Amniotic stem cell (primary cell): ENCODE measurements at places on chromosomes 6 and 20.

- DNase-seq, result no peak
Measured at GRCh38 chr20:43386878-43387277, 70.8 kb upstream of the SRSF6 start.

DNA sequence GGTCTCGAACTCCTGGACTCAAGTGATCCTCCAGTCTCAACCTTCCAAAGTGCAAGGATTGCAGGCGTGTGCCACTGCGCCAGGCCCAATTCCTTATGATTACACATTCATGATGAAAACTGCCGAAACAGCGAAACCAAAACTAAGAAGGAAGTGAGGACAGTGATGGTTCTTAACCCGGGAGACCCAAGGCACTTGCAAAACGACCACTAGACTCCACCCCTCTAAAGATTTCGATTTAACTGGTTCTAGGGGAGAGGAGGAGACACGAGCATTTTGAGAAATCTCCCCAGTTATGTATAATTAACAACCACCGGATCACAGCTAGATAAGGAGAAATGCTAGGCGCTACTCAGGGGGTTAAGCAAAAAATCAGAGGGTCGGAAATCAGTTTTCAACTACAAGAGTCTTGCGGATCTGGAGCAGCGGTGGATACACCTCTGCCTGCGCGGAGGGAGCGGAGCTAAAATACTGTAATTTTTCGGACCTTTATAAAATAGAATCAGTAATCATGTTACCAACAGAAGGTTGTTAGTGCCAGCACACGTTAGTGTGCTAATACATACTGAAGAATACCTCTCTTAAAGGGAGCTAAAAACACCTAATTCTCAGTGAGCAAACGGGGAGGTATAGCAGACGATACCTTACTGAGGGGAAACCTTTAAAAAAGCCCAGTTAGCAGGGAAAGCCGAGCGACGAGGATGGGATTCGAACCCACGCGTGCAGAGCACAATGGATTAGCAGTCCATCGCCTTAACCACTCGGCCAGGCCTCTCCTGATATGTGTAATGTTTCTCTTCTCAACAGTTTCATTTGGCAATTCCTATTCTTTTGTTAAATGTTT, 60.0 kb upstream of the BTN3A2 start:
- peak; percentile 71 for DNase-seq

GRCh38 chr6:7640607-7641577, 50.9 kb downstream of the SNRNP48 start:
- no peak for DNase-seq

DNA sequence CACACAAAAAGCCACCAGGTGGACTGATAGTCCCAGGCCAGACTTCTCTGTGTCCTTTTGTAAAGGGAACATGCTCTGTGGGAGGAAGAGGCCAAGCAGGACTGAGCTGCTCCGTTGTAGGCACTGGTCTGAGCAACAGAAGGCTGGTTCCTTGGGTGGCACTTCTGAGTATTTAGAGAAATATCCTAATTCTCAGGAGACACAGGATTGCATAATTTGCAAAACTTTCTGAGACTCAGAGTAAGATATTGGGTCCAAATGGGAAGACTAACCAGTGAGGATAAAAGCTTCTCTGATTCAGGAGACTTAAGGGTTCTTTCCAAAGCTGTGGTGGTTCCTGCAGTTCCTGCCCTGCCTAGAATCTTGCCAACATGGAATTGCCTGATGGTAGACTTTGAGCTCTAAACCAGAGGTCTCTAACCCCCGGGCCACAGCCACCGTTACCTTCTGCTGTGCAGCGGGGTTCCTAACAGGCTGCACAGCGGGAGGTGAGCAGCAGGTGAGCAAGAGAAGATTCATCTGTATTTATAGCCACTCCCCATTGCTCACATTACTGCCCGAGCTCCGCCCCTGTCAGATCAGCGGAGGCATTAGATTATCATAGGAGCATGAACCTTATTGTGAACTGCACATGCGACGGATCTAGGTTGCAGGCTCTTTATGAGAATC, 107.0 kb downstream of the OLIG3 start:
- DNase-seq, result no peak

DNA sequence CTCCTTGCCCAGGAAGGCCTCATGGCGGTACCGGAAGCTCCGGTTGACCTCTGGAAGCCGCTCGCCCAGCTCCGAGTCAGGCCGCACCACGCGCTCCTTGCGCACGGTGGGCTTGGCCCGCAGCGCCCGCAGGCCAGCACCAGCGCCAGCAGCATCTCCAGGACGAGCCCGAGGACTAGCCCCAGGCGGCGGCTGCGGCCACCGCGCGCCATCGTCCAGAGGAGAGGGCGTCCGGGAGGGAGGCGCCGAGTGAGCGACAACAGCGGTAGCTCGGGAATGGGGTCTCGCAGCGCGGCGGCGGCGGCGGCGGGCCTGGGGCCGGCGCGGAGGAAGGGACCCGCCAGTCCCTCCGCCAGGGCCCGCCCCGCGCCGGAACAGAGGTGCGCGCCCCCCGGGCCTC, 27.6 kb upstream of the CGA start:
- no peak for DNase-seq

DNA sequence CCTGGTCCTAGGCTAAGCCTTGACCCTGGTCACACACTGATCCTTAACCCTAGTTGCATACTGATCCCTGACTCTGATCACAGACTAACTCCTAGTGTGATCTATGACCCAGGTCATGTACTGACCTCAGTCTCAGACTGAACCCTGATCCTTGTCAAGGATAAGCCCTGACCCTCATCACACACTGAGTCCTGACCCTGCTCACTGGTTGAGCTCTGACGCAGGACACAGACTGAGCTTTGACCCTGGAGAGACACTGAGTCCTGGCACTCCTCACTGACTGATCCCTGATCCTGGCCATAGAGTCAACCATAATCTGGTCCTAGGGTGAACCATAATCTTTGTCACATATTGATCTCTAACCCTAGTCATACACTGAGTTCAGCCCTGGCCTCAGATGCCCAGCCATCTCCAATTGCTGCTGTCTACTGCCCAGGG, 37.9 kb downstream of the KCNB1 start:
- no peak for DNase-seq

DNA sequence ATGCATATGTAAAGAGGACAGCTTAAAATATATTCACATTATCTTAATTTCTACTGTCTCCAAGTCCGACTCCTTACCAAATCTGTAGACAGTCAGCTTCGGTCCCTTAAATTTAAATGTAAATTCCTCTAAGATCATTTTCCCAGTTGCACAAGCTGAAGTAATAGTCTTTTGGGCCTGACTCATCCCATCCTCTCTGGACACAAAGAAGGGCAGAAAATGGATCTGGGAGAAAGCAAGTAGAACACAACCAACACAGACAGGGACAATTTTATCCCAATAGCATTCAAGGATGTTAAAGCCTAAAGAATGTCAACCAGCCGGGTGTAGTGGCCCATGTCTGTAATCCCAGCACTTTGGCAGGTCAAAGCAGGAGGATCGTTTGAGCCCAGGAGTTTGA, 228.3 kb downstream of the ARHGAP18 start:
- DNase-seq, result no peak

DNA sequence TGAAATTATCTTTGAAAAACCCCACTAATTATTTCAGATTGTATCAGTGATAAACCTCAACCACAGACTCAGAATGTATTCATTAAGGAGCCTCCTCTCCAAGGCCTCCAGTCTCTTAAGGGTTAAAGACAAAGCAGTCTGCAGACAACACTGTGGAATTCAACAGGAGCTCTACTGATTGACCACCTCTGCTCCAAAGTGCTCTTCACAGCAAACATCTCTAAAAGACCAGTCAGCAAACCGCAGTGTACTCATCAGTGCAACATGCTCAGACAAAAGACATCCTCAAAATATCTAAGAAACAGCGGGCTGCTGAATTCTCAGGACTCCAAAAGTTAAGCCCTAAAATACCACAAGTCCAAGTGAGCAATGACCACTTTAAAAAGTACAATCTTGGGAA, 42.0 kb downstream of the UQCC1 start:
- DNase-seq, result no peak

- no peak for DNase-seq
Measured at GRCh38 chr6:157223511-157223910, 99.8 kb downstream of the TMEM242 start.

DNA sequence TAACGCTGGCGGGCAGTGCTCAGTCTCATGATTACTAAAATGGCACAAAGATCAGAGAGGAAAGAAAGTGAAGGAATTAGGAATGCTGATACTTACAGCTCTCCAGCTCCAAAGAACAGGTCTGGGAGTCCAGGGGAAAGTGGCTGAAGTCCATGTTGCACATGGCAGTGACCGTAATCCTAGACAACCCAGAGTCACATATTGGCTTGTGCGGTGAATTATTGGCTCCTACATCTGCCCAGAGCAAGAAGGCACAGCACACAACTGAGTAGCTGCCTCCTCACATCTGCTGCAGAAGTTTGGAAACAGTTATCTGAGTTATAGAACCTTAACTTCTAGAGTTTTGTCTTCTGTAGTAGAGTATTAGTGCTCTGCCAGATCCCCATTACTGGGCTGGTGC, 47.2 kb downstream of the GABRR2 start:
- no peak for DNase-seq

GRCh38 chr6:163815796-163816195, 401.3 kb downstream of the QKI start:
- no peak for DNase-seq

- DNase-seq, result peak; percentile 21
Measured at GRCh38 chr6:17600527-17601385, 654 bp downstream of the FAM8A1 start.

DNA sequence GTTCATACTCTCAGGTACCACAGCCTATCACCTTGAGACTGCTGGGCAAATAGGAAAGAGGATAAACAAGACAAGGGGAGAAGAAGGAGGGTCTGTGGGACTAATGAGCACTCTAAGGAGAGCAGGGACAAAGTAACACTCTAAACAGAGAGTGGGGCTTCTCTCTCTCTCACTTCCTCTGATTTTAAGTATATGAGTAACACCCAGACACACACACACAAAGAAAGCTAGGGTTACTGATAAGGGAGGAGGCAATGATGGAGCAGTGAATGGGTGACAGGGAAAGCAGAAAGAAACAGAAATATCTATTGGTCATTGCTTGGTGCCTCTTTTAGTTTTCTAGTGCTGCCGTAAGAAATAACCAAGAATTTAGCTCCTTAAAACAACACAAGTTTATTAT, 96.2 kb upstream of the RNF217 start:
- DNase-seq, result no peak

GRCh38 chr6:30830438-30830837, 53.9 kb upstream of the DDR1 start:
- DNase-seq, result no peak

- DNase-seq, result no peak
Measured at GRCh38 chr6:88361298-88361697, 195.2 kb upstream of the CNR1 start.
